NCI-H2081 treated with DMSO at 0.1 percent for 48 hours (cell line): ENCODE measurements at places on chromosomes 16 and 17.

GRCh38 chr16:49964973-49965372 lies 60.1 kb upstream of the CNEP1R1 start:
- DNase-seq = no peak

- no peak for DNase-seq
Measured at GRCh38 chr17:76458580-76459490, 5.9 kb upstream of the UBE2O start.

GRCh38 chr17:46108550-46109110 lies 84.6 kb downstream of the KANSL1 start:
- DNase-seq = no peak

- DNase-seq = no peak
Measured at GRCh38 chr16:17302214-17302613, 168.5 kb downstream of the XYLT1 start.
